ENCODE measurements at places on chromosomes 6 and 20.

GRCh38 chr20:10536531-10536930, 101.4 kb downstream of the SLX4IP start:
- DNase-seq = no peak

DNA sequence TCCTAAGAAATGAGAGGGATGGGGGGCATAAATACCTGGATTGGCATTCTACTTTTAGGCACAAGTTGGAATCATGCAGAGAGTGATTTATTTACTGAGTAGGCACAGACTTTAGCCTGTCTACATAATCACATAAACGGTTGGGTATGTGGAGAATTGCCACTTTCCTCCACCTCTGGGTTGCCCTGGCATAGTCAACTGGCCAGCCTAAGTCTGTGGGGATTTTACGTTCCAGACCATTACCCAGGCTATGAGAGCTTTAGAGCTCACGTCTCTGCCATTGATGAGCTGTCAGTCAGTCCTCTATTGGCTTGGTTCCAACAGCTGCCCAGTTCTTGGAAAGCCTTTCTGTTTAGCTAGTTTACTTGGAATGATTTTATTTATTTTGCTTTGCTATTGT, 5.0 kb upstream of the BHLHE23 start:
- no peak for DNase-seq

DNA sequence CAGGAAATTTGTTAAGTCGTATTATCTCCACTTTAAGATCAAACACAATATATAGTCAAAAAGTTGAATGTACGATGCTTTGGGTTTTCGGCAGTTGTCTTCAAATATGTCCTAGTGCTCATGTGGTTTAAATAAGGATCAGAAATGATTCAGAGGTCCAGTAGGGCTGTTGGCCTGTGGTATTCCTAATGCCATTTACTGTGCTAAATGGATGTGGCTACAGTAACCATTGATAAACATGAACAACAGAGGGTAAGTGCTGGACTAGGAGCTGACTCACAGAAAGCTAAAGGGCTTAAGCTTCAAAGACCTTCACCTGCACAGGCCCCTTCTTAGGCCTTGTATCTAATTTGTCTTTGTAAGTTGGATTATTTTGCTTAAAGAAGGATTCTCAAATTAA, 80.5 kb upstream of the TPD52L1 start:
- DNase-seq = no peak

GRCh38 chr20:12199703-12200102, 282.0 kb downstream of the BTBD3 start:
- no peak for DNase-seq

Measured in NCI-H510A (cell line).